ENCODE measurements at places on chromosomes 7 and 10.
A peak's percentile ranks its signal among the peaks of the same experiment; 100 is the strongest.

- no peak for DNase-seq
Measured at GRCh38 chr7:27157702-27158431, 1.4 kb upstream of the HOXA7 start.

DNA sequence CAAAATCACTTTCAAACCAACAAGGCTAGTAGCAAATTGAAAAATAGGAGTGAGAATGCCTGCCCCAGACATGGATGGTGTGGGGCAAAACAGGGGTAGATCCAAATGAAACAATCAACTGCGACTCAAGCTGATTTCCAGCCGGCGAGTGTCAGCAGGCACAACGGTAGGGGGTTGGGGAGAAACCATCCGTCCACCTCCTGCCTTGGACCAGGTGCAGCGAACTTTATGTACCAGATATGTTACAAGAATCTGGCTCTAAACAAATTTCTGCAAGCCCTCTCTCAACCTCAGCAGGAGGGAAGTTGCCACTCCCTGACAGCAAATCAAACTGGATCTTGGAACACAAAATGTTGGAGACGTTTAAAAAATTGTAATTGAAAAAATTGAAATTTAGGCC is 45.2 kb downstream of the PYROXD2 start:
- DNase-seq, result no peak

DNA sequence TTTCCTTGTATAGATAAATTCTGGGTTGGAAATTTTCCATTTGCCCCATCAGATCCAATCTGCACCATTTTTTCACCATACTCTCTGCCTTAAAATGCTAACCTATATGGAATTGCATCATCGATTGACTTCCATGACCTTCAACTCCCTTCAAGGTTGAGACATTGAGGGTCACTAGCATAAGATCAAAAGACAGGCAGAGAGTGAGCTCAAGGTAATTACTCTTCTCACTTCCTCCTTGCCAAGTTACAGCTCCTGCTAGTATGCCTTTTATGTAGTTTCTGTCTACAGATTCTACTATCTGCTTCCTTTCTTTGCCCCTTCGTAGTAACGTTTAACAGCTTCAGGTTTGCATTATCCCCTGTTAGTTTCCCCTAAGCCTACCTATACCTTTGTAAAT is 1127.7 kb upstream of the LRRTM3 start:
- DNase-seq, result no peak

GRCh38 chr7:14806891-14807290 is 95.7 kb downstream of the DGKB start:
- DNase-seq, result no peak

DNA sequence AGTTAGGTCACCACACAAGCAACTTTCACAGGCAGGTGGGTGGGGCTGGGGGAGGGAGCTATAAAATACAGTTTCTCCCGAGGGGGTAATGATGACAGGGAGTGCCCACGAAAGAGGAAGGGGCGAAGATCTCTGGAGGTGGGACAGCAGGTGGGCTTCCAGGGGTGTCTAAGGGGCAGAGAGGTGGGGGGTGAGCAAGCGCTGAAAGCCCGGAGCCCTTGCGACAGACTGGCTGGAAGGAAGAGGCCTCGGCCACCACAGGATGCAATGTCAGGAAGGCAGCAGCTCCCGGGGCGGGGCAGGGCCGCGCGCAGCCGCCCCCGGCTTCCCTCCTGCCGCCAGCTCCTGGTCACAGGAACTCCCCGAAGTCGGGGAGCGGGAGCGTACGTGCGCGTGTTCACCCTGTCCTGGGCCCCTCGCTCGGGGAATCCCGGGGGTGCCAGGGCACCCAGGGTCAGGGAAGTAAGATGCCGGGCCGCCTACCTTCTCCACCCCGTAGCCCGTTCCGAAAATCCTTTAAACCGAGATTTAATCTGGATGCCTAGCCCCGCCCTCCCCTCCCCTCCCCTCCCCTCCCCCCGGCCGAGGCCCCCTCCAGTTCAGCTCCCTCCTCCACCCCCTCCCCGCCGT is 105.2 kb upstream of the PPIF start:
- peak; percentile 69 for DNase-seq

- DNase-seq, result no peak
Measured at GRCh38 chr7:2450198-2451107, 25.7 kb downstream of the GRIFIN start.

DNA sequence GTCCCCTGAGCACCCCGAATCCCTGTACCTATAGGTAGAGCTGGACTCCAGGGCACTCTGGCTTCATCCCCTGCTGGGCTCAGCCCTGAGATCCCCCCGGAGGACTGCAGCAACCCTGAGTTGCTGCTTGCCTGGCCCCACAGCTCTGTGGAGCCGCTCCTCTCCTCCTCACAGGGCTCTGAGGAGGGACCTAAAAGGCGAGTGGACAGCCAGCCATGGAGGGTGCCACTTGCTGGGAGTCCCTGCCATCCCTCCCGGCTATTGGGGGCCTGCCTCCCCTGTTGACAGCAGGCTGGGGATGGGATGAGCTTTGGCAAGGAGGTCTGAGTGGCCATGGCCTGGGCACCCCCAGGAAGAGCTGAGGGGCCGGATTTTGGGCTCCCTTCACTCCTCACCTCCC is 28.0 kb upstream of the RASGEF1A start:
- DNase-seq, result no peak

DNA sequence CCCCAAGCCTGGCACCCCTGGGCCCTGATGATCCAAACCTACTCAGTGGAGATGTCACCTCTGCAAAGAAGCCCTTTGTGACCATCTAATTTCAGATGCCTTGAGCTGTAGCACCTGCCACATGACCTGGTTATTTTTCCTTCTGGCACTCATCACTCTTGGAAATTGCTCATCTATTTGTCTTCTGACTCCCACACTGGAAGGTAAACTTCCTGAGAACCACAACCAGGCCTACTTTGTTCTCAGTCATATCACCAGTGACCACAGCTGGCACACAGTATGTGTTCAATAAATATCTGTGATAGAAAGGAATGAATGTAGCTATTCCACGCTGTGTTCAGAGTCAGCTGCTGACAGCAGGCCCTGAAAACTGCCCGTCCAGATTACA is 97.1 kb downstream of the SH3PXD2A start:
- DNase-seq, result no peak

GRCh38 chr10:3960496-3960895 is 175.5 kb upstream of the KLF6 start:
- DNase-seq, result no peak

DNA sequence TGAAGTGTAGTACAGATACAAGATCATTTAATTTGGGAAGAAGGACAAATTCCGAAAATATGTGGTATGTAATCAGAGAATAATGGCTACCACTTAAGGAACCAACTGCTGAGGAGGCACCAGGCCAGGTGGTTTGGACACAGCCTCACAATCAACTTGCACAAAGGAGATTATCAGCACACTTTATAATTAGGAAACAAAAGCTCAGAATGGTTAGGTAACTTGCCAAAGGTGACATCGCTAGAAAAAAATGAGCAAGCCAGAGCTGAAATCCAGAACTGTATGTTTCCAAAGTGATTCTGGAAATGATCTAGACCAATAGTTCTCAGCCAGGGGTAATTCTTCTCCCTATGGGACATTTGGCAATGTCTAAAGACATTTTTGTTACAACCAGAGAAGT is 36.6 kb downstream of the ERCC6 start:
- DNase-seq, result no peak

GRCh38 chr10:9331583-9332008 is 1277.1 kb downstream of the GATA3 start:
- DNase-seq, result peak; percentile 82

- DNase-seq, result peak; percentile 47
Measured at GRCh38 chr10:104109908-104110662, 11.9 kb upstream of the SFR1 start.

DNA sequence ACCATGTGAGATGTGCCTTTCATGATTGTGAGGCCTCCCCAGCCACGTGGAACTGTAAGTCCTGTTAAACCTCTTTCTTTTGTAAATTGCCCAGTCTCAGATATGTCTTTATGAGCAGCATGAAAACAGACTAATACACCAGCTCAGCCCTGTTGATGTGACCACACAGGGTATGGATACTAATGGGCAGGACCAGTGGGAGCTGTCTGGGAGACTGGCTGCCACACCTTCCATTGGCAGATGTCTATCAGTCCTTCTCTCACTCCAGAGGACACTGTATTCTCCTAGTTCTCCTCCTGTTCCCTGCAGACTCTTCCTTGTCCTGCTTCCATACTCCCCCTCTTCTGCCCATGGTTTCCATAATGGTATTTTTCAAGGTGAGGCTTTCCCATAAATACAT is 104.4 kb downstream of the PRLHR start:
- no peak for DNase-seq

DNA sequence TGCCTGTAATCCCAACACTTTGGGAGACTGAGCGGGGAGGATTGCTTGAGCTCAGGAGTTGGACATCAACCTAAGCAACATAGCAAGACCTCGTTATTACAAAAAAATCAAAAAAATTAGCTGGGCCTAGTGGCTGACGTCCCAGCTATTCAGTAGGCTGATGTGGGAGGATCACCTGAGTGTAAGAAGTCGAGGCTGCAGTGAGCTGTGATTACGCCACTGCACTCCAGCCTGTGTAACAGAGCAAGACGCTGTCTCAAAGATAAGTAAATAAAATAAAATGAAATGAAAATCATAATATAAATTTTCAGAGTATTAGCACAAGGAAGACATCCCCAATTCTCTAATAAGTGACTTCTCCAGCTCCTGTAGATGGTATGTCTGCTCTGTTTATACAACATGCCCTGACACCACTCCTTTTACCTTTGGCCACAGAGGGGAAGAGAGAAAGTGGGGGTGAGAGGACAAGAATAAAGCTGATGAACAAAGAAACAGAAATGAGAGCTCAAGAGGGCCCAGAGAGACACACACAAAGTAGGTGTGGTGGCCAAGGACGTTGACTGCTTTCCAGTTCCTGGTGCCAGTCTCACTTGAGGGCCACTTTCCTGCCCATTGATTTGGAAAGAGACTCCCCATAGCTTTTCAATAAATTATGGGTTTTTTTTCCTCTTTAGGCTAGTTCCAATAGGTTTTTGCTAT is 62.9 kb downstream of the PTTG1IP2 start:
- no peak for DNase-seq

- no peak for DNase-seq
Measured at GRCh38 chr10:125092564-125093031, 67.8 kb downstream of the CTBP2 start.

DNA sequence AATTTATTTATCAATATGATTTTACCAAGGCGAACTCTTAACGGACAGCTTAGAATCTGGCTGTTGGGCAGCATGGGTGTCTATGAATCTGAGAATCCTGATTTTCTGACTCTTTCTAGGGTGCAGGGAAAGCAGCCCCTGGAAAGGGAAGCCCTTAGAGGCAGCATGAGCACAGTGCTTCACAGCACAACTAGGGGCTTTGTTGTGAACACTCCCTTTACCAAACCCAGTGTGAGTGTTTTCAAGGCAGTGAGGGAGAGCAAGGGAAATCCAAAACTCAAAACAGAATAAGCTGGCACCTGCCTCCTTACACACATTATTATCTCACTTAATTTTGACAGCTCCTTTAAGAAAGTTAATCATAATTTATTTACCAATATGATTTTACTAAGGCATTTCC is 116.3 kb upstream of the CSTF2T start:
- no peak for DNase-seq

DNA sequence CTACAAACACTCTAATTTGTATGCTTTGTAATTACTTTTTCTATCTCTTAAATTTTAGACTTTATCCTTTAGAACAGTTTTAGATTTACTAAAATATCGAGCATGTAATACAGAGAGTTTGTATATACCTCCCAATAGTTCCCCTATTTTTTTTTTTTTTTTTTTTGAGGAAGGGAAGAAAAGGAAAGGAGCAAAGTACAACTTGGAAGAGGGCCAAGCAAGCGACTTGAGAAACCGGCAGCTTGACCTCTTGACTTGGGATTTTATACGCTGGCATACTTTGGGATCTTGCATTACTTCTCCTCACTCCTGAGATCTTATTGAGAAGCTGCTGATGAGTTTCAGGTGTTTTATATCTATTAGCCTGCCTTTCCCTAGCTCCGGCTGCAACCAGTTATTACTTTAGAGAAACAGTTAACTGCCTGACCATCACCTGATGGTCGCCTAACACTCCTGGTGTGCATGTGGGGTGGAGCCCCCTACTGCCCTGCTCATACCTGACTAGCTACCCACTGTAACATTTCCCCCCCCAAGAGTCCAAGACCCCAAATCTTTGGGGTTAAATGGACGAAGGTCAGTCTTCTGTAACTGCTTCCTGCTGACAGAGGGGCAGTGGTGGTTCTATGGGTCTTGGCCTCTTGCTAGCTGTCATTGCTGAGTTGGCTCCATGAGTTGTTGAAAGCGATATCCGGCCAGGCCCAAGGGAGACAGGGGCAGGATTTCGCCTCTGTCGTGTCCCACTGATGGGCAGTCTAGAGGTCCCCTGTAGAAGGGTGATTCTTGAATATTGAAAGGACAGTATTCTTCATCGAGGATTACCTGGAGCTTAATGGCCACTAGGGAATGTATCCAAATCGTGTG is 28.5 kb downstream of the MKLN1 start:
- no peak for DNase-seq

DNA sequence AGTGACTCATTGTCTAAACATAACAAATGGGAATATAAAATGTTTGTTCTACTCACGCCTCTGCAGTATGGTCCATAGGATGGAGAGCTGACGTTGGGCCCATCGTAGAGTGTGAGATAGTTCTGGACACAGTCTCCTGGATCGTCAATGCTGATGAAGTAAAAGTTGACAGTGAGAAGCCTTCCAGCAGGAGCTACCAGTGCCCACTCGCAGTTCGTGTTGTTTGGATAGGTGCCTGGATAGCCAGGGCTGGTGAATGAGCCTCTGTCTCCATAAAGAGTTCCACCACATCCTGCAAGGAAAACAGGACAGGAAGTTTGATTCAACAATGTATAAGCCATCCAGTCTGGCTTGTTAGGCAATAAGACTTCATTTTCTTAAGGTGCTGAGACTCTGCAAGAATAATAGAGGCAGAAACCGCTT is 79.6 kb downstream of the OR13A1 start:
- DNase-seq, result no peak

- peak; percentile 27 for DNase-seq
Measured at GRCh38 chr10:74255214-74255613, 104.2 kb downstream of the ADK start.

GRCh38 chr10:73522263-73522662 is 26.4 kb upstream of the PPP3CB start:
- no peak for DNase-seq

GRCh38 chr7:129423700-129424410 is 10.4 kb upstream of the STRIP2 start:
- peak; percentile 62 for DNase-seq

DNA sequence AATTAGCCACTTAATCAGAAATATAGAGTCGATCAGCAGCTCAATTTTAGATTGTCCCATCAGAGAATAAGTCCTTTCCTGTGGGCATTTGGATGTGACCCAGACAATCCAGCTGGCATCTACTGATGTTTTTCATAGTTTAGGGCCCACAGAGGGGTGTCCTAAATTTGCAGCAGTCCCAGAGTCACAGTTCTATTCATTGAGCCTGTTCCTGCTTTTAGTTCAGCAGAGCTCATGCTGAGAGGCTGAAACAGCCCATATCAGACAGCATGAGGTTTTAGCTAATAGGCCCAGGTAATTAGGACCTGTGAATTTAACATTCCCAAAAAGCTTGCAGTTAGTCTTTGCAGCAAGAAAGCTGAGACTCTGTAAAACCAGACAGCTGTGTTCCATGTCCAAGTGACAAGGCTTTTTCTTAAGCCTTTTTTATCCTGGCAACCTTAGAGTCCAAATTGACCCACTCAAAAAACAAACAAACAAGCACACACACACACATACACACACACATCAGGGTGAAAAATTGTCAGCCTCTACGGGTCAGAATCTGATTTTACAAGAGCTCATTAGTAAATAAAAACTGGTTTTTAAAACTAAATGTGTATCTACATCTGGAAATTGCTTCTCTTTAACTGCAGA is 33.7 kb downstream of the ANKIB1 start:
- DNase-seq, result no peak

- DNase-seq, result no peak
Measured at GRCh38 chr10:124236136-124236535, 142.7 kb upstream of the CHST15 start.

All from hematopoietic multipotent progenitor cell treated with erythropoietin and hydrocortisone succinate and interleukin-3 and kit ligand, for 4 days (in vitro differentiated cells).